ENCODE measurements at places on chromosomes 5 and 9. TPM values are rescaled to one million over a fixed set of nuclear protein-coding genes. Genes with fewer than 3 reads are reported as not detected.

The SMIM3 gene
- total RNA-seq: 8.5 TPM

The HAVCR2 gene
- not detected for total RNA-seq

The ECSCR gene
- total RNA-seq: not detected

The GPR21 gene
- 1.5 TPM for total RNA-seq

The FAM163B gene
- total RNA-seq: not detected

The PCDHGA10 gene
- total RNA-seq: 3.2 TPM

The UBE2B gene
- 62.0 TPM for total RNA-seq

The CCDC183 gene
- total RNA-seq: 7.3 TPM

The EGFL7 gene
- total RNA-seq: 40.0 TPM

The SMAD5 gene
- total RNA-seq: 112 TPM

DNA sequence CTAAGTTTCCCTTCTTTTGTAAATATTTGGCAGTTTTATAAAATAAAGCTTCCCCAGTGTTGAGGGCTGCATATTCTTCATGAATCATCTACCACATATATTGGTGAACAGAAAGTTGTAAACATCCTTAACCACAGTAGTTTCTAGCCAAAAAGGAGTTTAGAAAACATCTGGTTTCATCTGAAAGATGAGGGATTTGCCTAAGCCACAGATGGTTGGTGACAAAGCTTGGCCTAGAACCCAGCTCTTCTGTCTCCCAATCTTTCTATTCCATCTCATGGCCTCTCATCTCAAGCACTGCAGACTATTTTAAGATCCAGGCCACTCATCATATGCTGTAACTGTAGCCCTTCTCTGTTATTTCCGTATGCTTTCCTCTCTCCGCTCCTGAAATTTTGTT, 232.3 kb upstream of the TRPM3 start:
- H3K36me3 ChIP-seq: no peaks in the 10 kb centered on the region
- no peaks in the 10 kb centered on the region for H3K27me3 ChIP-seq
- H3K4me3 ChIP-seq: no peak overlapping the region
- DNase-seq: no peak
- H3K27ac ChIP-seq: no peak overlapping the region

DNA sequence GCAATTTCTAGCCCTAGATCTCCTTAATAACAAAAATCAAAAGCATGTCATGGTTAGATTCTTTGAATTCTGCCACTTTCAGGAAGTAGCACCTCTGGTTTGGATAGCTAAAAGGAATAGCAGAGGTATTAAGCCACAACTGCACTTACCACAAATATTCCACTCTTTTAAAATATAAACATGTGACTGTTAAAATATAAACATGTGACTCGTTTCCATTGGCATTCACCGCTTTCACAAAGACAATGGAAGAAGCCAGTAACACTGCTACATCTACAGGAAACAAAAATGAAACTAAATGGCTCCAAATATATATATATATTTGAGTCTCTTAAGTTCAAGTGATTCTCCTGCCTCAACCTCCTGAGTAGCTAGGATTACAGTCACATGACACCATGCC, 222.9 kb downstream of the ARL15 start:
- no peaks in the 10 kb centered on the region for H3K36me3 ChIP-seq
- H3K27ac ChIP-seq: no peak overlapping the region
- no peak overlapping the region for H3K4me3 ChIP-seq
- H3K27me3 ChIP-seq: no peaks in the 10 kb centered on the region

GRCh38 chr5:337563-338130, 16.1 kb downstream of the AHRR start:
- no peaks in the 10 kb centered on the region for H3K36me3 ChIP-seq
- DNase-seq: peak; percentile 78
- no peak overlapping the region for H3K4me3 ChIP-seq
- H3K27ac ChIP-seq: no peak overlapping the region
- peaks cover 4% of the 10 kb centered on the region for H3K27me3 ChIP-seq

- DNase-seq: peak; percentile 87
- no peaks in the 10 kb centered on the region for H3K4me1 ChIP-seq
- no peak overlapping the region for H3K4me3 ChIP-seq
- no peaks in the 10 kb centered on the region for H3K36me3 ChIP-seq
- no peak overlapping the region for H3K27ac ChIP-seq
These were observed 171.6 kb downstream of the PAX5 start for GRCh38 chr9:36862206-36863145.

DNA sequence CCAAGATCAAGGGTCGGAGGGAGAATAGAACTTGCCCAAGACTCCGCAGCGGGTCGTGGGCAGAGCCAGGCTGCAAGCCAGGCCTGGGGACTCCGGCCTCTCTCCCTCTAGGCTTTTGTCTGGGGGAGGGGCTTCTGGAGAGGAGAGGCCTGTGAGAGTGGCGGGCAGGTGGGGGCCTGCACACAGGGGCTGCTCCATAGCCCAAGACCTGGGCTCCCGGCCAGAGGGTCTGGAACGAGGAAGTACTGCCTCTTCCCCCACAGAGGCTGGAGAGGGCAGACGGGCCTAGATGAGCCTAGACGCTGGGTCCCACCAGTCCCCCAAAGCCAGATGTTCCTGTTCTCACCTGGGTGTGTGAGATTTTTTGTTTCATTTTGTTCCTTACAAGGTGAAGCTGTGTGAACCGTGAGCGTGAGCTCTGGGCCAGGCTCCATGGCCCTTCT, 5.2 kb upstream of the ST6GALNAC6 start:
- no peak overlapping the region for H3K4me3 ChIP-seq
- DNase-seq: peak; percentile 69
- H3K4me1 ChIP-seq: no peaks in the 10 kb centered on the region
- no peaks in the 10 kb centered on the region for H3K27me3 ChIP-seq
- H3K27ac ChIP-seq: peak overlapping the region; percentile 29
- no peaks in the 10 kb centered on the region for H3K36me3 ChIP-seq

GRCh38 chr5:174282391-174282790, 236.9 kb downstream of the NSG2 start:
- H3K4me1 ChIP-seq: no peaks in the 10 kb centered on the region
- H3K4me3 ChIP-seq: no peak overlapping the region
- H3K27ac ChIP-seq: no peak overlapping the region
- no peak for DNase-seq
- no peaks in the 10 kb centered on the region for H3K36me3 ChIP-seq

GRCh38 chr5:23703940-23704855, 196.8 kb downstream of the PRDM9 start:
- no peaks in the 10 kb centered on the region for H3K36me3 ChIP-seq
- H3K27ac ChIP-seq: no peak overlapping the region
- no peaks in the 10 kb centered on the region for H3K27me3 ChIP-seq
- no peaks in the 10 kb centered on the region for H3K4me1 ChIP-seq
- DNase-seq: no peak

DNA sequence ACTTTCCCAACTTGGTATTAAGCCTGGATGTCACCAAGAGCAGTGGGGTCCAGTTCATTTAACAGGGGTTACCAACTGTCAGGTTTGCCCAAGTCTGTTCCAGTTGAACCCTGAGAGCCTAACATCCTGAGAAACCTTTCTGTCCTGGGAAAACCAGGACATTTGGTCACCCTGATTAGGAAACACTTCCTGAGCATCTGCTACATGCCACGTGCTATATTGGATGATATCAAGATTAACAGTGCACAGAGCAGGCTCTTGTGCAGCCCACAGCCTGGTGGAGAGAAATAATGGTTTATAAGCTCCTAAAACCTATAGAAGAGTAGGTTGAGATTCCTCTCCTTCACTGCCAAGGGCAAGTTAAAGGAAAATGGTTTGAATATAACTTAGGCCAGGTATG, 102.9 kb upstream of the RAD23B start:
- H3K36me3 ChIP-seq: no peaks in the 10 kb centered on the region
- peaks cover 8% of the 10 kb centered on the region for H3K4me1 ChIP-seq
- no peak overlapping the region for H3K27ac ChIP-seq
- no peak overlapping the region for H3K4me3 ChIP-seq

DNA sequence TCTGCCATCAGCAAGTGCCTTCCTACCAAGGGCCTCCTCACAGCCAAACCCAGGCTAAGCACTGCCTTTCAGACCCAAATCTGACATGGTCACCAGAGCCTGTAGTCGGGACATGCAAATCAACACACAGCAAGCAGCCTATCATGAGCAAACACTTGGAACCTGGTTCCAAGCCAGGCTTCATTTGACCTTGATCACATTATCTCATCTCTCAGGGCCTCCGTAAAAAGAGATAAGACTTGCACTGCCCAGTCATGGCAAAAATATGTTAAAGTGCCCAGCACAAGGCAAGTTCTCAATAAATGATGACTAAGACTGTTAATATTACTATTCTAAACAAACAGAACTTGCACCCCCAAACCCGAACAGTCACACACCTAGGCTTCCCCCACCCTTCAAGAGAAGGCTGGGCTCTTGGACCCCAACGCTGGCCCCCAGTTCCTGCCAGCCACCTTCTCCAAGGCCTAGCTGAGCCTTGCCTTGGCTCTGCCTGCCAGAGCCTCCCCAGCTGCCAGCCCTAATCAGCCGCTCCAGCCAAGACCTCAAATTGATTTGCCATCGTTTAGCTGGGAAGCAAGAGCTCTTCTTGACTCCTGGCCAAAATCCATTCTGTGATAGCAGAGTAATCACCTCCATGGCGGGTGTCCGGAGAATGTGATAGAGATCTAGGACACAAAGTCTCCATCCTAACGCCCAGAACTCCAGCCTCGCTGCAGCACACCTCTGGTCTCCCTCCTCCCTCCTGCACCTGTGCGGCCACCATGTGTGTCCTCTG, 18.7 kb downstream of the CPLX2 start:
- H3K27ac ChIP-seq: no peak overlapping the region
- no peak overlapping the region for H3K4me3 ChIP-seq
- H3K27me3 ChIP-seq: peaks cover 11% of the 10 kb centered on the region
- H3K36me3 ChIP-seq: no peaks in the 10 kb centered on the region

- peaks cover 9% of the 10 kb centered on the region for H3K4me1 ChIP-seq
- H3K4me3 ChIP-seq: no peak overlapping the region
- no peaks in the 10 kb centered on the region for H3K36me3 ChIP-seq
These were observed 126.4 kb downstream of the RGS3 start for GRCh38 chr9:113589890-113590289.

GRCh38 chr9:134834217-134834956, 46.2 kb upstream of the FCN2 start:
- H3K27me3 ChIP-seq: no peaks in the 10 kb centered on the region
- H3K4me1 ChIP-seq: no peaks in the 10 kb centered on the region
- H3K27ac ChIP-seq: peak overlapping the region; percentile 24

GRCh38 chr5:22650511-22650910, 202.6 kb downstream of the CDH12 start:
- H3K27me3 ChIP-seq: no peaks in the 10 kb centered on the region
- no peaks in the 10 kb centered on the region for H3K36me3 ChIP-seq
- H3K4me1 ChIP-seq: peaks cover 3% of the 10 kb centered on the region
- H3K4me3 ChIP-seq: no peak overlapping the region
- H3K27ac ChIP-seq: no peak overlapping the region

- no peak for DNase-seq
- H3K27ac ChIP-seq: no peak overlapping the region
- no peaks in the 10 kb centered on the region for H3K4me1 ChIP-seq
- no peaks in the 10 kb centered on the region for H3K27me3 ChIP-seq
These were observed 16.8 kb downstream of the SKP2 start for GRCh38 chr5:36168737-36169136.

DNA sequence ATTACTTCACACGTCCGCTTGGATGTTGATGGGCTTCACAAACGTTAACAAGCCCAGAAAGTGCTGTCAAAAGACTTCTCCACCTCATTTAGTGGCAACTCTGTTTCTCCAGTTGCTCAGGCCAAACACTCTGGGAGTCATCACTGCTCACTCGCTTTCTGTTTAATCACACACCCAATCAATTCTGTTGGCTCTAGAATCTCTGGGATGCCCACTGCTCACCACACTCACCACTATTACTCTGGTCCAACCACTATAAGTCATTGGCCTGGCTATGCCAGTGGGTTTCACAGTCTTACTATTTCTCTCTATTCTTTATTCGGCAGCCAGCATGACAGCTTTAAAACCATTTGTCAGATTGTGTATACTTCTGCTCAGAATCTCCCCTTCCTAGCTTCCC, 163.5 kb downstream of the KDM4C start:
- DNase-seq: no peak
- H3K27ac ChIP-seq: no peak overlapping the region
- H3K36me3 ChIP-seq: peaks cover 4% of the 10 kb centered on the region
- peaks cover 3% of the 10 kb centered on the region for H3K4me1 ChIP-seq
- H3K27me3 ChIP-seq: no peaks in the 10 kb centered on the region
- no peak overlapping the region for H3K4me3 ChIP-seq

- H3K36me3 ChIP-seq: no peaks in the 10 kb centered on the region
- H3K4me1 ChIP-seq: peaks cover 18% of the 10 kb centered on the region
- no peak overlapping the region for H3K4me3 ChIP-seq
These were observed 163.4 kb upstream of the DMAC1 start for GRCh38 chr9:7963026-7963425.

DNA sequence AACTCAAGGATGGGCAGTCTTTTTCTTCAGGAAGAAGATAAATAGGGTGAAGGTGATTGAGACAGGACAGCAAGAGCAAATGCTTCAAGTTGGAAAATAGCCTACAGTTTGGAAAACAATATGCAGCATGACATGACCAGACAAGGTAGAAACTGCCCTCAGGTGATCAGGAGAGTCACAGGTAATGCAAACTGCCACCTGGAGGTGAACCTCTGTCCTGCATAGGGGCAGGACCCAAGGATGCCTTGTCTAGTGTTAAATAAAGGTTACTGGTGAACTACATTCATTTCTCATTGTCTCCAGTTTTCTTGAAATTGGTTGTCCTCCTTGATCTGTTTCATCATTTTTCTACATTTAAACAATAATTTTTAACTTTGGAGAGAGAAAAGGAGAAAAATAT, 232.1 kb downstream of the SEMA5A start:
- no peaks in the 10 kb centered on the region for H3K4me1 ChIP-seq
- no peaks in the 10 kb centered on the region for H3K27me3 ChIP-seq
- H3K36me3 ChIP-seq: peaks cover 63% of the 10 kb centered on the region
- DNase-seq: peak; percentile 70
- no peak overlapping the region for H3K27ac ChIP-seq
- no peak overlapping the region for H3K4me3 ChIP-seq

DNA sequence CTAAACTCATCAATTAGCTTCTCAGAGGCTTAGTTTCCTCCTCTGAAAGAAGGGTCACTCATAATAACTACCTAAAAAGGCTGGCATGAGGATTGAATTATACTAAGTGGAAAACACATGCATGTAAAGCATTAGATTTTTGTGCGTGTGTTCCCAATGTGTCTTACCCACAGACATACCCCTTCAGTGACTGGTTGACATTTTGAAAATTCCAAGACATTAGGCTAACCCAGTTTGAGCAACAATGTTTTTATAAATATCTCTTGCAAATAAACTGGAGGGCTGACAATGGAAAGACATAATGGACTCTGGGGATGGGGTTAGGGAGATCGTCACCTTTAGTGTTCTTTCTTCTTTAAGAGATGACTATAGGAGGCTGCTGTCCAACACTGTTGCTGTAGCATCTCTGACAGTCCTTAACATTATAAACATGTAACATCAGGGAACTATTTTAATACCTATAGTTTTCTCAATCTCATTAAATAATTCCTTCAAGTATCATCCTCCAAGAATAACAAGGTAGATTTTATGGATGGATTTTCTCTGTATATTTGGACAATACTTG, 24.3 kb downstream of the HMHB1 start:
- H3K27me3 ChIP-seq: no peaks in the 10 kb centered on the region
- H3K36me3 ChIP-seq: no peaks in the 10 kb centered on the region
- no peak for DNase-seq
- H3K4me3 ChIP-seq: no peak overlapping the region
- no peaks in the 10 kb centered on the region for H3K4me1 ChIP-seq
- H3K27ac ChIP-seq: no peak overlapping the region

All from endodermal cell (in vitro differentiated cells).